NCI-H1048 (cell line): ENCODE measurements at places on chromosomes 6 and 20.

GRCh38 chr6:4574007-4574406 lies 202.2 kb upstream of the CDYL start:
- no peak for DNase-seq

DNA sequence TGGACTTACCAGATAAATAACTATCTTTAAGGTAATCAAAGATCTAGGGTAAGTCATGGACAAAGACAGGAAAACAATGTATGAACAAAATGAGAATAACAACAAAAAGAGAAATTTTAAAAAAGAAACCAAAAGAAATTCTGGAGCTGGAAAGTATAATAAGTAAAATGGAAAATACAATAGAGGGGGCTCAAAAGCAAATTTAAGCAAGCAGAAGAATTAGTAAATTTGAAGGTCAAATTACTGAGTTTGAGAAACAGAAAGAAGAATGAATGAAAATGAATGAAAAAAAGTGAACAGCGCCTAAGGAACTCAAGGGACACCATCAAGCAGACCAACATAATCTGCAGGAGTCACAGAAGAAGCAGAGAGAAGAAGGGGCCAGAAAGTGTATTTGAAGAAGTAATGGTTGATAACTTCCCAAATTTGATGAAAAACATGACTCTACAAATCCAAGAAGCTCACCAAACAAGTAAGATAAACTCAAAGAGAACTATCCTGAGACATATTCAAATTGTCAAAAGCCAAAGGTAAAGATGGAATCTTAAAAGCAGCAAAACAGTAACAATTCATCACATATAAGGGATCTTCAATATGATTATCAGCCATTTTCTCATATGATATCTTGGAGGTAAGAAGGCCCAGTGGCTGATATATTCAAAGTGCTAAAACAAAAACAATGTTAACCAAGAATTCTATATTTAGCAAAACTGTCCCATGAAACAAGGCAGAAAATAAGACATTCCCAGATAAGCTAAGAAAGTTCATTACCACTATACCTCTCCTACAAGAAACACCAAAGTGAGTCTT lies 218.5 kb downstream of the FOXC1 start:
- no peak for DNase-seq

- no peak for DNase-seq
These were observed 25.5 kb downstream of the AMD1 start for GRCh38 chr6:110900028-110900598.

- DNase-seq: no peak
These were observed 481.9 kb downstream of the C6orf118 start for GRCh38 chr6:164827537-164827936.

GRCh38 chr6:150293423-150294173 lies 75.2 kb upstream of the IYD start:
- no peak for DNase-seq

DNA sequence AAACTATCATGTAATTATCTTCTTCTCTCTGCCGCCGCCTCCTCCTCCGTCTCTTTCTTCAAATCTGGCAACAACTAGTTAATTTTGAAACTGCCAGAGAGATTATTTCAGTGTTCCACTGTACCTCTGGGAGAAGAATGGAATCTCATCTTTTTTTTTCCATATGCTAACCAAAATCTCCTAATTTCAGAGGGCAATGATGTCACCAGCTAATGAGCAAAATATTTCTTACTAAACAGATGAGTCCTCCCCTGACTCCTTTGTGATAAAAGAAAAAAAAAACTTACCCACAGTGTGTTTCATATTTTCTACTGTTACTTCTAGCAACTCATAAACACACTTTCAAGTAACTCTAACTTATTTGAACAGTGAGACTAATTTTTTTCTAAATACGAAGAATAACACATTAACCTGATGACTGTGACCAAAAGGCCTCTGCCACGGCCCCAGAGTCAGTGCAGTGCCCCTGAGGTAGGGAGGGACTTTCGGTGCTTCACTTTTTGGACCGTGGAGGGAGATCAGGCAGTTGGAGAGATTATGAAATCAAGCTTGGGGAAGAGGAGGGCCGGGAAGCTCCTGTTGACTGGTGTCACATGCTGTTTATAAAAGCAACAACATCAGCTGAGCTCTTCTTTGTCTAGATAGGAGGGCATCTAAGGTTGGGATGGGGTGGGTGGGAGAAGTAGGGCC lies 159.6 kb downstream of the SASH1 start:
- DNase-seq: no peak

DNA sequence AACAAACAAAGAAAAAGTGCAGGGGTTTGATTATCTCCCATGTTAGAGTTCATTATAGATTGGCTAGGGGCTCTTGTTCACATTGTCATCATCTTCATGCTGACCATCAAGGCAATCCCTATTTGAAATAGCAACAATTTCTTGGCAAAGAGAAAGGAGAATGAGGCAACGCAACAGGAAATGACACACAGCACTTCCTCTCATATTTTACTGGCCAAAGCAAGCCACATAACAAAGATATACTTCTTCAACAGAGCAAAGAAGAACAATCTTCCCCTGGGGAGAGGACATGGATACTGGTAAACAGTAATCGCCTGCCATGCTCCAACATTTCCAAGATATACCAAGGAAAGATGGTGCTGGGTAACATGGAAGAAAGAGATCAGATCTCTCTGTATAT lies 29.8 kb downstream of the EPM2A start:
- DNase-seq: no peak

DNA sequence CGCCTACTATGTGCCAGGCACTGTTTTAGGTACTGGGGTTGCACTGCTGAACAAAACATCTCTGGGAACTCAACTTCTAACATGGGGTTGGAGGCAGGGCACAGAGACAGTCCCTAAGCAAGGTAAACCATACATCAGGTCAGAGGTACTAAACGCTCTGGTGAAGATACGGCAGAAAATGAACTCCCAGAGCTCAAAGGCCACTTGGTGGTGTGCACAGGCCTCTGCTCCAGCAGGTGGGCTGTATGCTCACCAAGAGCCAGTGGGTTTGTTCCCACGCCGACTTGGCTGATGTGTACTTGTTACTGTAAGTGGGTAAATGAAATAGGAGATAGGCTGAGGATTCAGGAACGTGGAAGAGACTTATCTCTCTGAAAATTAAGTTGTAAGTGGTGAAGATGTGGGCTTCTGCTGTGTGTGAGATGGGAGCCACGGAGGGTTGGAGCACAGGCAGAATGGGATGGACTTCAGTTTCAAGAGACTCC lies 133.4 kb downstream of the PREX1 start:
- no peak for DNase-seq

GRCh38 chr6:145960918-145961589 lies 3.1 kb downstream of the SHPRH start:
- no peak for DNase-seq

DNA sequence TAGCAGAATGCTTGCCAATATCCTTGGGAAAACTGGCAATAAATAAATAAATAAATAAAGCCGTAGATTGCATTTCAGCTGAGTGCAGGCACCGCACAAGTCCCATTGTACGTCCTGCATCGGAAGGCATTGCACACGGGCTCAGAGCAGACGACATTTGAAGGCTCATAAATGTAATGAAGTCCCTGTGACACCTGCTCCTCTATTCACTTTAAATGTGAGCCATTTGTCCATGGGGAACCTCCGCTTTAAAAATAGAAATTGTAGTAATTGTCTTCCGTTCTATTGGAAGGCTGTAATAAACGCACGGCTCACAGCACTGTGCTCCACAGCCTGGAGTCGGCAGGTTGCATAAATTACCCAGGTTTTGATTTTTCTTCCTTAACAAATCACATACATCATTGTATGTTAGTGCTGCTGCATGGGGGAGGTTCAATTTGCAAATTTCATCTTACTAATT lies 32.6 kb downstream of the MYT1 start:
- DNase-seq: no peak

- no peak for DNase-seq
These were observed 956.1 kb downstream of the EYS start for GRCh38 chr6:64750910-64751309.

GRCh38 chr20:21202259-21202658 lies 76.4 kb downstream of the KIZ start:
- DNase-seq: no peak

DNA sequence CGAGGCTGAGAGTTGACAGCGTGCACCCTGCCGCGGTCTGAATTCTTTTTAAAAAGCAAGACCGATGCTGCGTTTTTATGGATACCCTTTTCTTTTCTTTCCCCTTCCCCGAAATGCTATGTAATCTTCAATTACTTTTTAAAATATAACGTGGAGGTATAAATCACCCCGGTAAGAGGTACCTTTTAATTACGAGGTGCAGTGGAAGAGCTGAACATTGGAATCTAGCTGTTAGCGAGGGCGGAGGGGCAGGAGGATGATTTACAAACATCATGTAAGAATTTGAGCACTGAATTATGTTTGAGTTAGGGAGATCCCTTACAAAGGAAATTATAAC lies 1.2 kb downstream of the EYA2 start:
- DNase-seq: no peak

GRCh38 chr20:47272893-47273590 lies 83.5 kb downstream of the ZMYND8 start:
- DNase-seq: peak; percentile 47

GRCh38 chr6:136751991-136752390 lies 40.3 kb downstream of the MAP3K5 start:
- DNase-seq: no peak

DNA sequence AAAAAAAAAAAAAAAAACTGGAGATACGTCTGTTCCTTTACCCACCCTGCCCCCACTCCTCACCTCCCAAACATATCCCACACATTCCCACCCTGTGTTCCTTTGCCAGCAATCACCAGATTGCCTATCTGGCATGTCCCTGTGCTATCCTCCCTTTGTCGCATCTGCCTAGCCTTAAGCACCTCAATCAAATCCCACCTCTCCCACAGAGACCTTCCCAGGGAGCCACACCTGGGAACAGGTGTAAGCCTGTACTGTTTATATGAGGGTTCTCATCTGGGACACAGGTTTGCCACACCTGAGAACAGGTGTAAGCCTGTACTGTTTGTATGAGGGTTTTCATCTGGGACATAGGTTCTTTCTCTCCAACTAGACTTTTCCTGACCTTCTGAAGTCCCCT lies 16.7 kb downstream of the WFDC3 start:
- no peak for DNase-seq

- DNase-seq: no peak
These were observed 2.0 kb downstream of the DXO start for GRCh38 chr6:31969712-31970603.

GRCh38 chr20:49560186-49560585 lies 7.8 kb downstream of the PTGIS start:
- DNase-seq: no peak

DNA sequence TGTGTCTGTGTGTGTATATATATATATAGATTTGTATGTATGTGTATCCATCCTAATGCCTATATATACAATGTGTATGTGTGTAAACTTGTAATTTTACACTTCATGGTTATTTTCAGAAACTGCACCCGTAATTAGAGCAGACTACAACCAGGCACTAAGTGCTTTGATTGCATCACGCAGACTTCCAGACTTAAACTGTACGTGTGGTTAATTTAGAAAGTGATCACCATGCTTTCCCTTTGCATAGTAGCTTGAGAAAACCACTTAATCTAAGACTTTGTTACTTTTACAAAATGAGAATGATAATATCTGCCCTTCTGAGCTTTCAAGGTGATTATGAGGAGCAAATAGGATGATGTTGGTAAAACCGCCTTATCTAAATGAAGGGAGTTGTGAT lies 50.1 kb upstream of the E2F3 start:
- DNase-seq: no peak

- no peak for DNase-seq
These were observed 36.8 kb downstream of the GCNT2 start for GRCh38 chr6:10557913-10558312.

- DNase-seq: no peak
These were observed 6.6 kb upstream of the SLC17A3 start for GRCh38 chr6:25880601-25881000.

DNA sequence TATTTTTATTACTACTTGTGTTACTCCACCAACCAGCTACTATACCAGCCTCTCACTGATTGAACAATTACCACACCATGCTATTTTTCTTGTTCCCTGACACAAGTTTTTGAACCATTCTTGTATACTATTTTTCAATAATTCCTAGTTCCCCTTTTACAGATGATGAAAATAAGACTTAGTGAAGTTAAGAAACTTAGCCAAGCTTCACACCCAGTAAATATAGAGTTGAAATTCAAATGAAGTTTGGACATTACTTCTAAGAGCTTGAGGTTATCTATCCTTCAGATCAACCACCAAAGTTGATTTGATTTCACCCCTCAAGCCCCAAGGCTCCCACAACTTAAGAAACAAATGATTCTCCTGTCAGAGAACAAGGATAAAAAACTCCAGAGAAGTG lies 13.1 kb upstream of the BCAS1 start:
- DNase-seq: no peak

GRCh38 chr20:31485450-31486339 lies 10.6 kb downstream of the REM1 start:
- DNase-seq: no peak

DNA sequence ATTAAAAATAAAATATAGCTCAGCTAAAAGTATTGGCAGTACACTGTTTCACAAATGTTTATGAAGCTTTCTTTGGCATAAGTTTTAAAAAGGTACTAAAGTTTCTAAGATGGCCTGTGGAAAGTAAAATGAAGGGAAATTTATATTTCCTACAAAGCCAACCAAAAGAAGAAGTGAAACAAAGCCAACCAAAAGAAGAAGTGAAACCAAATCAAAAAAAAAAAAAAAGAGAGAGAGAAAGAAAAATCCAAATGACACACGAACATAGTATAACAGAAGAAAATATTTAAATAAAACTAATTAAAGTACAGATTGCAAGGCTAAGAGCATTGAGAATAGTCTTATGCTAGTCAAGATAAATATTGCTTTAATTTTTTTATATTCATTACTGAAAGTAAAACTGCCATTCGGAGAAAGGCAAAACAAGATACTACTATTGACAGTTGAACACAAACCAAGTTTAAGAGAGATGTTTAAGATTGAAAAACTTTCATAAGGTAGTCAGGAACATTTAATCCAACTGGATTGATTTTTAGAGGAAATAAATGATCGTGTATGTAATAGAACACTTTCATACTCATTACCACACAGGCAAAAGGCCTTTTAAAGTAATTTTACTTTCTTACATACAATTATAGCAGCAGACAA lies 12.8 kb upstream of the KHDRBS2 start:
- no peak for DNase-seq

DNA sequence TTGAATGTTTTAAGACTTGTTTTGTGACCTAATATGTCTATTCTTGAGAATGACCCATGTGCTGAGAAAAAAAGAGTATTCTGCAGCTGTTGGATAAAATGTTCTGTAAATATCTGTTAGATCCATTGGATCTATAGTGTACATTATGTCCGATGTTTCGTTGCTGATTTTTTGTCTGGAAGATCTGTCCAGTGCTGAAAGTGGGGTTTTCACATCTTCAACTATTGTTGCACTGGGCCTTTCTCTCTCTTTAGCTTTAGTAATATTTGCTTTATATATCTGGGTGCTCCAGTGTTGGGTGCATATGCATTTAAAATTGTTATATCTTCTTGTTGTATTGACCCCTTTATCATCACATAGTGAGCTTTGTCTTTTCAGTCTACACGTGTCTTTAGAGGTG lies 5.7 kb upstream of the SIRPB2 start:
- no peak for DNase-seq

DNA sequence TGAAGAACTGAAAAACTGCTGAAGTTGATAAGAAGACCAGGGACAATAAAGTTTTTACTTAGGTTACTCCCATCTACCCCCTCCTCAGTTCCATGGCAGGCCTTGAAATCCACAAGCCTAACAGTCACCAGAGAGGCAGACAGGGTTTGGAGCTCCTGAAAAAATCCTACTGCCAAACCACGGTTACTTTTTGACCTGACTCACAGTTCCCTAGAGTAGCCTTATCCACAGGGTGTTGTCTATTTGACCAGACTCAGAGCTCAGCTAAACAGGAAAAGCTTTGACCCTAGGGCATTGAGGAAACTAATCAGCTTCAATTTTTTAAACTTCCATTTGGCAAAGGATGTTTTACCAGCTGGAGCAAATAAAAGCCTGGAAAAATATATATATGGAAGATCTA lies 257.7 kb upstream of the NT5E start:
- no peak for DNase-seq
